ENCODE measurements at places on chromosomes 5 and 9.

GRCh38 chr5:163458778-163459385 is 1.0 kb downstream of the NUDCD2 start:
- peak; percentile 4 for DNase-seq

- no peak for DNase-seq
Observed at GRCh38 chr9:98264516-98264915, 9.1 kb upstream of the TBC1D2 start.

- DNase-seq, result no peak
Observed at GRCh38 chr5:638501-639252, 26.5 kb downstream of the CEP72 start.

- no peak for DNase-seq
Observed at GRCh38 chr9:96462541-96462940, 12.6 kb downstream of the HABP4 start.

- no peak for DNase-seq
Observed at GRCh38 chr5:147112899-147113298, 121.9 kb upstream of the STK32A start.

DNA sequence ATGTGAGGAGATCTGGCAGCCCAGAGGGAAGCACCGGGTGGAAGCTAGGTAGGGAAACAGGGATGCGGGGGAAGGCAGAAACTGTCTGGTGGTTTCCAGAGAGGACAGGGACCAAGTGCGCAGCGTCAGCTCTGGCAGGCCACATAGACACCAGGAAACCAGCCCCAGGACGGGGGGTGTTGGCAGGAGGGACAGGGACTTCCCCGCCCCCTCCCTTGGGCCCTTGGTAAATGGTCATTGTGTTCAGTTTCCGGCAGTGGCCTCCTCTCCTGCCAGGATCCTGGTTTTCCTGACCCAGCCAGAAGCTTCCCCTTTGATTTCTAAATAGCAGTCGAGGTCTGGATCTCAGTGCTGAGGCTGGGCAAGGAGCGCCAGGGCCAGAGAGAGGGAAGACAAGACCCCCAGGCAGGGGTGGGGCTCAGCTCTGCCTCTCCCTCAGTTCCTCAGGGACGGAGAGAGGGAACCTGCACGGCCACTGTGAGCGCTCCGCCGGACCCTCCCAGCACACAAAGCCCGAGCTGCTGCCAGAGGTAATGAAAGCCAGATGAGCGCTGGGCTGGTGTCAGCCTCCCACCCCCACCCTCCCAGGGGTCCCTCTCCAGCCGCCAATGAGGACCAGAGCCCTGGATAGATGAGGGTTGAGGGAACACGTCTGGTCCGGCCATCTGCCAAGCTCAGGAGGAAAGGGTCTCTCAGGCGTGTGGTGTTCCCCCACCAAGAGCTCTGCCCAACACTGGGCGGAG is 1.8 kb downstream of the RALGDS start:
- no peak for DNase-seq

GRCh38 chr5:170562875-170563228 is 59.0 kb downstream of the KCNIP1 start:
- DNase-seq, result no peak

DNA sequence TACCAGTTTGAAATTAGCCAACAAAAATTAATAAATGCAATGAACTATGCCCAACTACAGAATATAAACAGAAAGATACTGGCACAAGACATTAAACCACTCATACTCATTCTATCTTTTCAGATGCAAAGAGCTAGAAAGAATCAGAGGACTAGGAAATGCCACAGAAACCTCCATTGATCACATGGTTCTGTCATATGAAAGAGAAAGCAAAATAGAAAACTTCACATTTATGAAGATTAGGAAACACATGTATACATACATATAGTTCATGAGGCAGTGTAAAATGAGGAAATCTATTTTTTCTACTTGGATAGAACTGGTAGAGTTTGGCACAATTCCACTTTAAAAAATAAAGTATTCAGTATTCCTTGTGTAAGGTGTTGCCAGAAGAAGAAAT is 275.1 kb upstream of the PTGER4 start:
- DNase-seq, result no peak

- no peak for DNase-seq
Observed at GRCh38 chr9:104604801-104605200, 626 bp downstream of the OR13C2 start.

DNA sequence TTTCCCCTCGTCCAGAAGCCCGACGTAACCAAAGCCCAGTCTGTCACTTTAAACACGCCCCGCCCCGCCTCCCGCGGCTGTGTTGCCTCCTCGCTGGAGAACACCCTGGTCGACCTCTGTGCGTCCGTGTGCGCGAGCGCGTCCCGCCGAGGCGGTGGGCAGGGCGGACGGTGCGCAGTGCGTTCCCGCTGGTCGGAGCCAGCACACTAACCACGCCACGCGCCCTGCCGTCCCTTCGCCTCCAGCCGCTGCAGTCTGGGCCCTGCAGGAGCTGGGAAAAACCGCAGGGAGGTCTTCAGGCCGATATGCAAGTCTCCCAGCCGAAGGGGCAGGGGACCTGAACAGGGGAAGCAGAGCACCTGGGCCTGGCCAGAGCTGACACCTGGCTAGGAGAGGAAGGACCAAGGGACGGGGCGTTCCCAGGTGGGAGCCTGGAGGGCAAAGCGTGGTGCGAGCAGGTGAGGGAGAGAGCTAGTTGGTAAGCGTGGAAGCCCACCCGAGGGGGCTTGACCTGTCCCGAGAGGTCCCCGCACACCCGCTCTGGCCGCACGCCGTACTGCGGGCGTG is 1.3 kb upstream of the PHPT1 start:
- DNase-seq, result peak; percentile 89

Data from epithelial cell of esophagus (primary cell).